ENCODE measurements at places on chromosomes 5 and 9.

DNA sequence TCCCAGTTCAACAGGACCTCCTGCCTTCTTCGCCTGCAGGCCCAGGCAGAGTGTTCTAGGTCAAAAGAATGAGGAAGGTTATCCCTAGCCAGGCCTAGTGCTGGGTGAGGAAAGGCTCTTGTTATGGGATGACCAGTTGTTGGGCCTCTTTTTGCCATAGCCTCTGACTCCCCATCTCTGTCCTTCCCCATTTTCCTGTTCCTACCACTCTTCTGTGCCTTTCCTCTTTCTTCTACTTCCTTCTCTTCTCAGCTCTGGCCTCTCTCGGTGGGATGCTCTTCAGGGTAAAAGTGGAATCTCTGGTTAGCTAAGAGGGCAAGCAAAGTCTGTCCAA is 1.2 kb upstream of the PCDH1 start:
- no peak for DNase-seq

- DNase-seq = no peak
These were observed 81.5 kb downstream of the PALM2AKAP2 start for GRCh38 chr9:109861499-109861898.

DNA sequence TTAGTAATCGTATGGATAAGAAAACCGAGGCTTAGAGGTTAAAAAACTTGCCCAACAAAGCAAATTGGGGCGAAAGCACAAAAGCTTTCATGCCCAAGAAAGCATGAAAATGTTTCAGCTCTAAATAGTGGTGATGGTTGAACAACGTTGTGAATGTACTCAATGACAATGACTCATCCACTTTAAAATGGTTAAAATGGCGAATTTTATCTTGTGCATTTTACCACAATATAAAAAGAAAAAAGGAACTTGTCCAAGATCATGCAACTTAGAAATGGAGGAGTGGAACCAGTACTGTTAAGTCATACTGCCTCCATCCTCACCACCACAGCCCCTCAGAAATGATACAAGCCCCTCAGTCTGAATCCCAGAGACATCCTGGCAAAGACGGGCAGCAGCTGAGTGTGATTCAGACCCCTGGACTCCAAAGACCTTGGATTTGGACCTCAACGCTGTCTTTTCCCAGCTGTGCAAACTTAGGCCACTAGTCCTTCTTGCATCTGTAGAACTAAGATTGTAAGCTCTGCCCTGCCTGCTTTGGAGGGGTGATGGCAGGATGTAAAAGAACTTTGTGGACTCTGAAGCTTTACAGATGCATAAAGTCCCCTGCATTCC is 158.4 kb downstream of the GABBR2 start:
- no peak for DNase-seq

DNA sequence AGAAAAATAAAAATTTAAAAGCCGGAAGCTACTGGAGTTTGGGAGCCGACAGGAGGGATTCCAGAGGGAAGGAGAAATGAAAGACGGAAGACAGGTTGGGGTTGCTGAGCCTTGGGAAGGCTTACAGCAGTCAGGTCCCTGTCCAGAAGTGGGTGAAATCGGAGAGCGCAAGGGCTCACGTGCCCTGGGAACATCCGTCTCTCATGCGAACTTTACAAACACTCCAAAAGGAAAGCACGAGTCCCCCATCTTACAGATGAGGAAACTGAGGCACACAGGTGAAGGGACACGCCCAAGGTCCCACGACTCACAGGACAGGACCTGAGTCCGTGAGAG is 347 bp upstream of the OLFML2A start:
- no peak for DNase-seq

- no peak for DNase-seq
These were observed 13.8 kb downstream of the GSN start for GRCh38 chr9:121281614-121282276.

- DNase-seq = no peak
These were observed 114.5 kb upstream of the SPRY4 start for GRCh38 chr5:142439207-142439860.

DNA sequence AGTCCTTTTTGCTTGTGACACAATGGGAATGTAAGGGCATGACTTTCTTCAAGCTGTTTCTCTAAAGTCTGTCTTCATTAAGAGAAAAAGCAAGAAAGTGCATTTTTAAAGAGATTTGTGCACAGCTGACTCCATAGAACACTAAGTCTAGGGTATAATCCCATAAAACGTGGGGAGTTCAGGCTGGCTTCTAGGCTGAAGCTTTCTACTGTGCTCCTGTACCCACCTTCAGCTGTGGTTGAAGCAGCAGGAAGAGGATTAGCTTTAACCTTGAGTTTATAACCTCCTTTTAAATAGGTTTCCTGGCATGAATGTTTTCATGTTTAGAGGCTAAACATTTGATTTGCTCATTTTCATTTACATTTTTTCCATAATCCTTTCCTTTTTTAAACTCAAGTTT is 126.4 kb downstream of the HACD4 start:
- DNase-seq = no peak

- no peak for DNase-seq
These were observed 203.2 kb downstream of the GAPVD1 start for GRCh38 chr9:125464591-125465385.

GRCh38 chr5:175857986-175858385 is 13.4 kb upstream of the CPLX2 start:
- no peak for DNase-seq

GRCh38 chr5:151317871-151318270 is 14.3 kb upstream of the SLC36A3 start:
- DNase-seq = no peak

GRCh38 chr9:16904655-16905054 is 34.2 kb upstream of the BNC2 start:
- DNase-seq = no peak

DNA sequence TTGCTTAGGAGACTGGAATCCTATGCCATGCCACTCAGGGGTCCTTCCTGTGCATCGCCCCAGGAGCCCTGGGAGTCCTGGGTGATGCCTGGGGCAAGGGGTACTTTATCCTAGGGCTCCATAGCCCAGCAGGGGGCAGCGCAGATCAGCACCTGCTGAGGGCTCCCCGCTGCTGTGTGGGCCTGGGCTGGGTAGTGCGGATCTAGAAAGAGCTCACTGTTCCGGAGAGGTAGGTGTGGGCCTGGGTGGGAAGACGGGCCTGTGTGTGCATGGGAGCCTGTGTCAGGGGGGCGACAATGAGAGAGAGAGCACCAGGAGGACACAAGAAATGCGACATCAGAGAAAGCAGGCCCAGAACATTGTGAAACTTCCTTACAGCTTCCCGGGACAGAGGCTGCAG is 11.4 kb upstream of the DAB2IP start:
- DNase-seq = no peak

DNA sequence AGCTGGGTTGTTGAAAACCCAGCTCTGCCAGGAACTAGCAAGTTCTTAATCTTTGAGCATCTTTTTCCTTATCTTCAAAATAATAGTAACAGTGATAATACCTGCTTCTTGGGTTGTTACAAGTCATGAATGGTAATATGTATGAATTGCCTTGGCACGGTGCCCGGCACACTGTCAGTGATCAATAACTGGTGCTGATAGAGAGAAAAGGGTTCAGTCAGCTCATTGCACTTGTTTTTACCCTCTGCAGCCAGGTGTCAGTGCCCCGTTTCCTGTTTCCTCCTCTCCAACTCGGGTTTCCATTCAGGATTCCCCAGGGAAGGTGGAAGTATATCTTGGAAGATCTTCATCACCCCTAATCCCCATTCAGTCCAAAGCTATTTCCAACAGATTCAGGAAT is 15.8 kb upstream of the NIPAL4 start:
- no peak for DNase-seq

DNA sequence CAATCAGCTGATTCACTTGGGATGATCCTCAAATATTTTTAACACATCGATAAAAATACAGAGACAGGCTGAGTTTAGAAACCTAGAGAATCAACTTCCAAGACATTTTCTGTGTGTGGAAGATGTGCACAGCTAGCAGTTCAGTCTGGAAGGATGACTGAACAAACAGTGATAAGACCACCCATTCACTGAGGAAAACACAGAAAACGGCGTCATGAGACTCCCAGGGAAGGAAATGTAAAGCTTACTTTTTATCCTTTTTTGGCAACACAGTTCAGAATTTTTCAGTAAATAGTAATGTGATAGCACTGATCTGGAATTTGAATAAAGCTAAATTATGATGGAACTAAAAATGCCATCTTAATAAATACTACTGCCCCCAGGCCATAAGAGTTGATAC is 277.6 kb downstream of the SEMA5A start:
- DNase-seq = no peak

DNA sequence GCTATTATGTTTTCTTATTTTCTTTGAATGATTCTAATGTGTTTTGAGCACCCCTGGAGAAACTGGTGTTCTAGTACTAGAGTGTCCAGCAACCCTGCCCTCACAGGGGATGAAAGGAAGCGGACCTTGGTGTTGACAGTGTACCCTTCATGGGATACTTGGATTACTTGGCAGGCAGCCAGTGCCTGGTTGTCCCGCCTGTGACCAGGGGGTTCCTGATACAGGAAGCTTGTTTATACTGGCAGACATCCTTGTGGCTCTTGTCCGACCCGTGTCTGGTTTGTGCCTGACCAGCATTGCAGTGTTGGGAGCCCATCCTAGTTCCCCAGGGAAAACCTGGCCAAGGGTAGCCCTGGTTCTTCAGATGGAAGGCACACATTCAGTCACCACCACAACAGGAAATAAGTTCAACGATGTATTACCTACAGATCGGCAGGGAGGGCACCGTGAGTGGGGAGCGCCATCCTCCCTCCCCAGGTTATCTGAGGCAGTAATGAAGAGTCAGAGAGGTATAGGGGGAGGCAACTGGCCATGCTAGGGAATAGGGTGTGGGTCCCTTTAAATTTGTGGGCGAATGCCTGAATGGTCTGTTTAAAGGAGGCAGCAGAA is 47.3 kb downstream of the CACNA1B start:
- no peak for DNase-seq
